ENCODE measurements at places on chromosomes 1 and 21.

DNA sequence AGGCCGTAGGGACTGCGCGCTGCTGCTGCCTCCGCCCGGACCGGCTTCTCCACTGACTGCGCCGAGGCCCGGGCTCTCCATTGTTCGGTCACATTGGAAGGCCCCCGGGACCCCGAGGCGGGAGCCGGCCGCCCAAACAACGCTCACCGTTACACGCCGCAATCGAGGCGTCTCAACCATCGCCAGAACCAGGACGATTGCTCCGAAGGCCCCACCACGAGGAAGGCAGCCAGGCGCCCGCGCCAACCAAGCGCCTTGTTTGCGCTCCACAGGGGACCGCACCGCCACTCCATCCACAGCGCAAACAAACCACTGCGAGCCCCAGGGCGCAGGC lies 595 bp downstream of the GLUL start:
- DNase-seq = no peak

GRCh38 chr21:38367646-38368045 lies 110.9 kb downstream of the KCNJ15 start:
- DNase-seq = no peak

GRCh38 chr1:248793592-248793991 lies 32.1 kb downstream of the SH3BP5L start:
- DNase-seq = no peak

- DNase-seq = no peak
These were observed 51.7 kb upstream of the NFASC start for GRCh38 chr1:204818998-204819397.

DNA sequence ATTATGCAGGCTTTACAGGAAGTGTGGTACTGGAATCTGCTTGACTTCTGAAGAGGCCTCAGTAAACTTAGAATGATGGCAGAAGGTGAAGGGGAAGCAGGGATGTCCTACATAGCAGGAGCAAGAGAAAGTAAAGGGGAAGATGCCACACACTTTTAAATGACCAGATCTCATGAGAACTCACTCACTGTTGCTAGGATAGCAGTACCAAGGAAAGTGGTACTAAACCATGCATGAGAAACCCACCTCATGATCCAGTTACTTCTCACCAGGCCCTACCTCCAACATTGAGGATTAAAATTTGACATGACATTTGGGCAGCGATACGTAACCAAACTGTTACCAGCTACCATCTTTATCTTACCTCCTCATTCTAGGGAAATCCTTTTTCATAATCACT lies 9.6 kb downstream of the DHX9 start:
- no peak for DNase-seq

- no peak for DNase-seq
These were observed 19.4 kb upstream of the ZNF281 start for GRCh38 chr1:200429221-200429751.

DNA sequence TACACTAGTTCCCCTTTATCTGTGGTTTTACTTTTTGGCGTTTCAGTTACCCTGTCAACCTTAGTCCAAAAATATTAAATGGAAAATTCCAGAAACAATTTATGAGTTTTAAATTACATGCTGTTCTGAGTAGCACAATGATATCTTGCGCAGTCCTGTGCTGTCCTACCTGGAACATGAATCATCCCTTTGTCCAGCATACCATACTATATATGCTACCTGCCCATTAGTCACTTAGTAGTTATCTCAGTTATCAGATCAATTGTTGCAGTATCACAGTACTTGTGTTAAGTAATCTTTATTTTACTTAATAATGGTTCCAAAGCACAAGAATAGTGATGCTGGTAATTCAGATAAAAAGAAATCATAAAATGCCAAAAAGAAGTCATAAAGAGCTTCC lies 52.7 kb downstream of the AGBL4 start:
- DNase-seq = no peak

DNA sequence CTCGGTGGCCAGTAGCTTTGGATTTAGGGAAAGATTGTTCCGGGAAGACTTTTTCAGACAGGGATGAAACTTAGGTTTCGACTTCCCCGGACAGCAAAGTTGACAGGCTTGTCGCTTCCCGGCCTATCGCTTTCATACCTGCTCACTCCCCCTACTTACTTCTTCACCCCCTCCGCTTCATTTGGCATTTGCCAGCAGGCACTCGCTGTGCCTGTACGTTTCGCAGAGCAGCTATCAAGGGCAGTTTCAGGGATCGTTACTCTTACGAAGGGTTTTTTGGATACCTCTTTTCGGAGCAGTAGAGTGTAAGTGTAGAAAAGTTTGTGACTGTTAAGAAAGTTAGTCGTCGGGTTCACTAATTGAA lies 393 bp downstream of the BLZF1 start:
- DNase-seq = no peak

GRCh38 chr21:15592271-15592860 lies 137.4 kb upstream of the USP25 start:
- no peak for DNase-seq

- no peak for DNase-seq
These were observed 172.7 kb downstream of the PDE4B start for GRCh38 chr1:65965112-65965996.

DNA sequence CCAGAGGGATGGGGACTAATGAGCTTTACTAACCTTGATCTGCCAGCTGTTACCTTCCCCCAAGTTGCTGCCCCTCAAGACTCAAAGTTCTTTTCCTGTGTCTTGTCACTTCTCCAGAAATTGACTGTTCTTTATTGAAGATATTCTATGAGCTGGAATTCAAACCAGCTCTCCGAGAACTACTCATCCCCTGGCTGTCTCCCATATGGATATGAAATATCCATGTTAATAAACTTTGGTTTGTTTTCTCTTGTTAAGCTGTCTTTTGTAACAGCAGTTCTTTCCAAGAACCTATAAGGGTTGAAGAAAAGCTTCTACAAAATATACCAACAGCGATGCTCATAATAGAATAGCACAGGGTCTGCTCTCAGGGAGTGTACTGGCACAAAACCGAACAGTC lies 77.0 kb downstream of the CAMK2N1 start:
- no peak for DNase-seq

GRCh38 chr1:13435458-13435857 lies 25.2 kb downstream of the PRAMEF20 start:
- DNase-seq = no peak

DNA sequence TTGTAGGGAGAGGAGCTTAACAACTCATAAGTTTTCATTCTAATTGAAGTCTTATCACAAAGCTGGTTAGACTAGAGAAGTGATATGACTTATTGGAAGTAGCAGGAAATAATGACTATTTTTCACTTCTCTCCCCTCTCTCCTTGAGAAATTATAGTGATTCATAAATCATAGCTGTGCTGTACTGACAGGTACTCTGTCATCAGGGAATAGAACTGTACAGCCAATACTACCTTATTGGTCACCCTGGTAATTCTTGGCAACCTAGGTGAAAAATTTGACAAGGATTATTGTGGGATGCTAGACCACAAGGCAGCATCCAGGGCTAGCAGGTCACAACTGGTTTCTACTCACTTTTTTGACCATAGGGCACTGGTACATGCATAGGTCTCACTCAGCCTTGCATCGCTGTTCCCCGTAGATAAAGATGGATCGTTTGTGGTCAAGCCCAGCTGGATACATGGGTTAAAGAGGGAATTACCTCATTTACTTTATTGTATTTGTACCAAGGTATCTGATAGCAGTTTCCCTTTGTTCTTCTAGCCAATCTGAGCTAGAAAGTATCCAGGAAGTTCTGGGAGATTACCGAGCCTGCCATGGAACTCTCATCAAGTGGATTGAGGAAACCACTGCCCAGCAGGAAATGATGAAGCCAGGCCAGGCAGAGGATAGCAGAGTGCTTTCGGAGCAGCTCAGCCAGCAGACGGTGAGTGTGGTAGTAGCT lies 113.6 kb downstream of the MACF1 start:
- peak; percentile 28 for DNase-seq

- no peak for DNase-seq
These were observed 7.7 kb upstream of the GPATCH4 start for GRCh38 chr1:156608981-156609380.

DNA sequence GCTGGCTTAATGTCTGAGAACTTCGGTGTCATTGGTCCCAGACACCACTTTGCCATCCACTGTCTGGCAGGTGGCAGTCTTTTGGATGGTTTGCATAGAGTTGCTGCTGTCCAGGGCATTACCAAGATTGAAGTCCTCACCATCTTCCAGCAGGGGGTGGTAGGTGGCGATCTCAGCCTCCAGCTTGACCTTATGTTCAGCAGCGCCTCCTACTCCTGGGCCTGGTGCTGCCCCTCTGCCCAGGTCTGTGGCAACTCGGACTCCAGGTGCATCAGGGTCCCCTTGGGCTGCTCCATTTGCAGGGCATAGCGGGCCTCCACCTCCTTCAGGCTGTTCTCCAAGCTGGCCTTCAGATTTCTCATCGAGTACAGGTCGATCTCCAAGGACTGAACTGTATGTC lies 573.3 kb upstream of the NCAM2 start:
- DNase-seq = no peak

DNA sequence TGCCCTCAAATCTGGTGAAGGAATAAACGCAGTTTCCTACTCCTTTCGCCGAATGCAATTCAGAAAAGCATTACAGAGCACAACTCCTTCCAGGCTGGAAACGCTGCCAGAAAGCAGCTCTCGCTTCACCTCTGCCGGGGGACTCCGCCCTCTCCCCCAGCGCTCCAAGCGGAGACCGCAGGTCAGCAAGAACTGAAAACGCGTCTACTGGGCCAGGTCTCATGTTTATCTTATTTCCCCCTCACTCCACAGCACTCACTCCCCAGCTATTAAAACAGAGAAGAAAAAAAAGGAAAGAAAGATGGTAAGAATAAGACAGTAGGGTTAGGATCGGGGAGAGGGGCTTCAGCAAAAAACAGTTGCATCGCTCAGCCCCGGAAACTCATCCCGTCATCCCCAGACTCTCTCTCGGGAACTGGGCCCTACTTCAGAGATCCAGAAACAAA lies 833 bp upstream of the RCOR3 start:
- peak; percentile 94 for DNase-seq

DNA sequence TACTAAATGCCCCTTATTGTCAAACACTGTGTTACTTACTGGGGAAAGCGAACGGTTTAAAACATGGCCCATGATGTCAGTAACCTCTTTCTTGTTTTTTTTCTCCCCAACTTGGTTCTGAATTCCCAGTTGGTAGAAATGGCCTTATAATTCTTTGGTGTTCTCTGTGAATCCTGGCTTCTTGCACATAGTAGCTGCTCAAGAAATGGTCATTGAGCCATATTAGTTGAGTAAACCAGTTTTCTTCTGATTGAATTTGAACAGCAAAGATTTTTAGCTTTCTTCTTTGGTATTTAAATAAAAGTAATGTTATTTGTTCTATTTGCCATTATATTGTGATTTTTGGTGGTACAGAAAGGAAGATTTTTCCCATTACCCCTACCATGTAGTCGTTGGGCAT lies 87.3 kb downstream of the NFIA start:
- no peak for DNase-seq

DNA sequence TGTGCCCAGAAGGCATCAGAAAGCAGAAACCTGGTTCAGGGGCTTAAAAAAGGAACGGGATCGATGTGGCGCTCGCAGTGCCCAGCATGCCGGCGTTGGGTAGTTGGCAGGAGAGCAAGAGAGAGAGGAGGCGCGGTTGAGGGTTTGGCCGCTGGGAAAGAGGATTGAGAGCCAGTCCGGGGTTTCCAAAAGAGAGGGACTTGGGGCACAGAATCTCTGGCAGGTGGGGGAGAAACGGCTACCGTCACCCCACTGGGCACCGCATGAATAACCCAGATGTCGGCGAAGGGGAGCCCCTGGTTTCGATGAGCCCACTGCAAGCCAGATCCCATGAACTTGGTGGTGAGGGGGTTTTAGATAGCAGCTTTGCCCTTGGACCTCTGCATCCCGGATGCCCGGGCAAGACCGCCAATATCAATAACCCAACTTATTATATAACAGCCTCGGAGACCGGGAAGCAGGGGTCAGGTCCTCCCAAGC lies 60.4 kb upstream of the ACOT11 start:
- DNase-seq = peak; percentile 68

DNA sequence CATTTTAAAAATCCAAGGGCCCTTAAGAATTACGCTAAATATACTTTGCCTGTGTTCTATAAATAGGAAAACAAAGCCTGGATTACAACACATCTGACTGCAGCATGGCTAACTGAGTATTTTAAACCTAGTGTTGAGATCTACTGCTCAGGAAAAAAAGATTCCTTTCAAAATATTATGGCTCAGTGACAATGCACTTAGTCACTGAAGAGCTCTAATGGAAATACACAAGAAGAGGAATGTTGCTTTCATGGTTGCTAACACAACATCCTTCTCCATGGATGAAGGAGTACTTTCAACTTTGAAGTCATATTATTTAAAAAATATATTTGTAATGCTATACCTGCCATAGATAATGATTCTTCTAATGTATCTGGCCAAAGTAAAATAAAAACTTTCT lies 248.3 kb upstream of the NEGR1 start:
- no peak for DNase-seq

DNA sequence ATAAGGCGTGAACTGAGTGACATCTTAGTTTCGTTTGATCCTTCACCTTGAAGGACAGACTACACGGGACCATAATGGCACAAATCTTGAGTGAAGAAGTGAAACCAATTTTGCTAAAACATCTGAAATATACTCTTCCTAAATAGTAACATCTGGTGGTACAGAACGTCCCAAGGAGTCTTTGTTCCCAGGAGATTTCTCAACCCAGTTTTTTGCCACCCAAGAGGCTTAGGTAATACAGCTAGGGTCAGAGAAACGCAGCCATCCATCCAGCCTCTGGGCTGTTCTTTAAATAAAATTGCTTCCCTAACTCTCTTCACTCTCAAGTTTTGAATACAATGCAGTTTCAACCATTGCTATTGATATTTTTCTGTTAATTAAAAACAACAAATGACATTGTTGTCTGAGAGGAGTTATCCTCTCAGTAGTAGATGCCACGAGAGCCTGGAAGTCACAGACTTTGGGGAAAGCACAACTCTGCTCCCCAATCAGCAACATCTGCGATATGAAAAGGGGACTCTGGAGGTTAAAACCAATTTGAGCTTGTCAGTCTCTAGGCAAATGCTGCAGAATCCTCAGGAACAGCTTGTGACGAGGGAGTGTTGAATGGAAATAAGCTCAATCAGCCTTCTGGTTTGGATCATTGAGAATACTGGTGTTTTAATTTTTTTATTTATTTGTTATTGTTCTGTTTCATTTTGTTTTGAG lies 394.3 kb upstream of the ADGRL2 start:
- DNase-seq = no peak

DNA sequence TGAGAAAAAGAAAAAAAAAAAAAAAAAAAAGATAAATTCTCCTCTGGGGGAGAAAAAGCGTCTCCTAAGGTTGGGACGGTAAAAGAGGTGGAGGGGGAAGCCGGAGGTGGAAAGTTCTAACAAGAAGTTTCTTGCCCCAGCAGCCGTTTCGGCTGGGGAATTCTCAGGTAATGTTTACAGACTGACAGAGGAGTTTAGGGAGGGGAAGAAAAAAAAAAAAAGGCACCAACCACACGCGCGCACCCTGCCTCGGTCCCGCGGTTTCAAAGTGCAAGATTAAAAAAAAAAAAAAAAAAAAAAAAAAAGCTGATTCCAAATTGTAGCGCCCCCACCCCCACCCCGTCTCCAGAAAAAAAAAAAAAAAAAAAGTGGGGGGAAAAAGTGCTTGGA lies 504 bp downstream of the DHRS3 start:
- DNase-seq = no peak

- no peak for DNase-seq
These were observed 1.6 kb downstream of the CD1B start for GRCh38 chr1:158329733-158330132.

All from femur (tissue), 1 donor.